AML-193 (cell line): ENCODE measurements at places on chromosomes 2 and 18.

- DNase-seq, result no peak
Measured at GRCh38 chr2:130823171-130823885, 13.4 kb upstream of the ARHGEF4 start.

DNA sequence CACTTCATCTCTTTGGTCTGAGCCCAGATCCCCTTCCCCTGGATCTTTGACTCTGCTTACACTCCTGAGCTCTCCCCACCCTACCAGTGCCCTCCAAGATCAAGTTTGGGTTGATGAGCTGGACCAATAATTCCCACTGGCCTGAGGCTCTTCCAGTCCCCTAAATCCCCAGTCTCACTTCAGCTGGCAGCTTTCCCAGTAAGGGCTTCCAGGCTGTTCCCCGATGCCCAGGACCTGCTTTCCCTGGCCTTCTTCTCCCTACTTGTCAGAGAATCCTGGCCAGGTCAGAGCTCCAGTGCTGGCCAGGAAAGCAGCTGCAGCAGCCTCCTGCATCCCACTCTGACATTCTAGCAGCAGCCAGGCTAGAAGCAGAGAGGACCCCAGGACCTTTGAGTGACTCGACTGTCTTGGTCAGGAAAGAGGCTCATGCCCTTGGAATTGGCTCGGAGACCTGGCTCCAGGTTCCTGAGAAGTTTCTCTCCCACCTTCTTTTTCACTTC is 3.5 kb downstream of the WNT6 start:
- no peak for DNase-seq

GRCh38 chr2:64402876-64403275 is 51.1 kb upstream of the LGALSL start:
- no peak for DNase-seq

DNA sequence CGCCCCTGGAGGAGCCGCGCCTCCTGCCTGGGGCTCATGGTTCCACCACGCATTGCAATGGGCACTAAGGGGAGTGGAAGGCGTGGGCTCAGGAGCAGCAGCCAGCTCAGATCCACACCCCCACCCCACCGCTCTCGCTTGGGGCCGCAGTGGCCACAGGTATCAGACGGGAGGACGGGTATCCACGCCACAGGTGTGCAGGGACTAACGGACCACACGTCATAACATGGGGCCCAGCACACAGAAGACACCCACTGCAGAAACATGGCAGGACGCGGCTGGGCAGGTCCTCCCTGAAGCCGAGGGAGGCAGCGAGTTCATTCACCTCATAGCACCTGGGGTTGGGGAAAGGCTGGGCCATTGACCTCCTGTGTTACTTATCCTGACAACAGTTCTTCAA is 13.0 kb downstream of the HDAC4 start:
- DNase-seq, result no peak

- DNase-seq, result no peak
Measured at GRCh38 chr2:182559623-182560022, 132.8 kb upstream of the PDE1A start.
